ENCODE measurements at places on chromosomes 12 and 14.

- DNase-seq = no peak
Observed at GRCh38 chr12:93163260-93164036, 214.3 kb upstream of the NUDT4 start.

DNA sequence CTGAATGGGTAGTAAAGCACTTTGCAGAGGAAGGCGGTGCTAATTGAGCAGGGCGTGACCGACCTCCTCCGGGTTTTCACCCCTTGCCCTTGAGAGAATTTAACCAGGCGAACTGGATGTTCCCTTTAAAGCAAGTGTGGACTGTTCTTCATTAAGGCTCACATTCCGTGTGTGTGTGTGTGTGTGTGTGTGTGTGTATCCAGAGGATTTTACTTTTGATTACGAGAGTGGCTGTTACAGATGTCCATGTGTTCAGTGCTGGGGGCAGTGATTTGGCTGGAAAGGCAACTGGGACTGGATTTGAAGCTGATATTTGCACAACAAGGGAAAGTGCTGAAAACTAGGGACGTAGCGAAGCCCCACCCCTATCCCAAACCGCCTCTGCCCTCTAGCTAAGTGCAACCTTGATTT lies 2.2 kb downstream of the TMEM132C start:
- no peak for DNase-seq

GRCh38 chr12:123024819-123025391 lies 44.4 kb downstream of the ARL6IP4 start:
- DNase-seq = no peak

DNA sequence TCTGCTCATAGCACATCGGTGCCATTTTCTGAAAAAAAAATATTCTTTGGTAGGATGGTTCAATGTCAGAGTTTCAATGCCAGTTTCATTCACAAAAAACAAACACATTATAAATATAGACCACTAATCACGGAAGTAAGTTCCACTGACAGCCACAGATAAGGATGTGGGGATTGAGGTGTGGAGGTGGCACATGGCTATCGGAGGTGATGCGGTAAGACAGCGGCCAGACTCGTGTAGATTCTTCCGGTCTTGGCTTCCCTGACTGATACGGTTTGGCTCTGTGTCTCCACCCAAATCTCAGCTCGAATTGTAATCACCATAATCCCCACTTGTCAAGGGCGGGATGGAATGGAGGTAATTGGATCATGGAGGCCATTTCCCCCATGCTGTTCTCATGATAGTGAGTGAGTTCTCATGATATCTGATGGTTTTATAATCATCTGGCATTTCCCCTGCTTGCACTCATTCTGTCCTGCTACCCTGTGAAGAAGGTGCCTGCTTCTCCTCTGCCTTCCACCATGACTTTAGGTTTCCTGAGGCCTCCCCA lies 693.4 kb downstream of the VRK1 start:
- no peak for DNase-seq

GRCh38 chr14:28820677-28821076 lies 54.1 kb downstream of the FOXG1 start:
- DNase-seq = no peak

DNA sequence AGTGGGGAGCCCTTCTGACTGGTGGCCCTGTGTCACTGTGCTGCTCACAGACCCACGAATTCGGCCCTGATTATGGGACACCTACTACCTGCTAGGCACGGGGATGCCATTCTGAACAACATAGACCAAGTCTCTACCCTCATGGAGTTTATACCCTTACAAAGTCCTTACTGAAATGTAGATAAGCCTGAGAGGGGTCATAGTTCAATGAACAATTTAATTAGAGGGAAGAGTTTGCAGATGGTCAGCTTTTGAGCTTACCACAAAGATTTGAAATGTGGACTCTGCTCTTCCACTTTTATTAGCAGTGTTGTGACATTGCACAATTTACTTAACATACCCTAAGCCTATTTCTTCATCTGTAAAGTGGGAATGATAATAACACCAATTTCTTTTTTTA lies 161.1 kb downstream of the MYRFL start:
- DNase-seq = no peak

GRCh38 chr14:39763402-39763890 lies 331.2 kb upstream of the FBXO33 start:
- no peak for DNase-seq

GRCh38 chr14:79992407-79993198 lies 218.7 kb downstream of the DIO2 start:
- no peak for DNase-seq

- DNase-seq = no peak
Observed at GRCh38 chr12:40016980-40017379, 88.9 kb downstream of the SLC2A13 start.

DNA sequence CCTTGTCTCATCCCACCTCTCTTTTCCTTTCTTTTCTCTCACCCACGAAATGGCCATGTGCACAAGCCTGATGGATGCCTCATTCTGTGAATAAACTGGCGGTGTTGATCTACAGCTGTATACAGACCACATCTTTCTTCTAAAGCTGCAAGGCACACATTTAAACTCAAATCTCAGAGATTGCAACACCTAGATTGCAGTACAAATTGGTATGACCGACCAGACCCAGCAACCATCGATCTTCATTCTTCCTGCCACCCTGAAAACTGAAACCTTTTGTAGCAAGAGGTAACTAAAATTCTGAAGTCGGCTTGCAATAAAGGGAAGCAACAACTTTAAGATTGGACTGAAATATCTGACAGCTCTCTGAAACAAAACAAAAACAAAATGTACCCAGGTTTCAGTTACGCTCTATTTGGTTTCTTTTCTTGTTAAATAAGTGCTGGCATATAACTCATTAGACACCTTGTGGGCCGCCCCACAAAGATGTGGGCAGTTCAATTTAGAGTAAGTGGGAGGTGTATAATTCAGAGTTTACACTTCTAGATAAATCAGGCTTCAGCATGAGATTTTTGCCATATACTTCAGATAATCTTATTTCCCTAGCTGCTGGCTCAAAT lies 390.0 kb upstream of the NOVA1 start:
- no peak for DNase-seq

DNA sequence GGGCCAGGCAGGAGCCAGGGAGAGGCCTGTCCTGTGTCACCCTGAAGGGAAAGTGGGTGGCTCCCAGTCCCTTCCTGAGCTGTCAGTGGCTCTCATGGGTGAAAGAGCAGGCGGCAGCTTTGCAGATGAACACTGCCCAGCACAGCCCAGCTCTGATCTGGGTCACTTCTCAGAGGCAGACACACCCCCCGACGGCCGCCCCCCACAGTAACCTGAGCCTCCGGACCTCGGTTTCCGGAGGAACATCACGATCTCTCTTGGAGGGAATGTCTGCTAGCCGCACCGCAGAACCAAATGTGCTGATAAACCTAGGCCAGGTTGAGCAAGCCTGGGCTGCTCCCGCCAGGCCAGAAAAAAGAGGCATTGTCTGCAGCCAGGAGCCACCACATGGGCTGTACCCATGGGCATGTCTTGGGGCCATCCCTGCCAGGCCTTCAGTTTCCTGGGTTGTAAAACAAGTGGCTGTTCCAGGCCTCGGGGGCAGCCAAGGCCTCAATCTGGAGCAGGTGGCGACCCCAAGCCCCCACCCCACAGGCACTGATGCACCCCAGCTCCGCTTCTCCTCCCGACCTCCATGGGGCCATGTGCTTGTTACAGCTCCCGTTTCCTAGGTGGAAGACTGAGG lies 57.6 kb downstream of the NCOR2 start:
- no peak for DNase-seq

DNA sequence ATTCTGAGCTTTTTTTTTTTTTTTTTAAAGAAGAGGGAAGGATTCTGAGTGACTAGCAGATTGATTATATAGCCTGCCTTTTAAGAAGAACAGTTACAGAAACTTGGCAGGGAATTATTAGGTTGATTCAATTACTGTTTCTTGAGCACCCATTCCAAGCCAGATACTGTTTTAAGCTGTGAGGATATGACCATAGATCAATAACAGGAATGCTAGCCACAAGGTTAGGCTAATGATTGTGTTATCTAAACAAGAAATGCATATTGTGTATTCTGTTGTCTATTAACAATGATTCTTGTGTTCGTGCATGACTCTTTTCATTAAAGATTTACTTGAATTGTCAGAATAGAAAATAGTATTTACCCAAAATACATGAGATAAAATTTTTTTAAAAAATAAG lies 67.1 kb downstream of the PRORP start:
- no peak for DNase-seq

DNA sequence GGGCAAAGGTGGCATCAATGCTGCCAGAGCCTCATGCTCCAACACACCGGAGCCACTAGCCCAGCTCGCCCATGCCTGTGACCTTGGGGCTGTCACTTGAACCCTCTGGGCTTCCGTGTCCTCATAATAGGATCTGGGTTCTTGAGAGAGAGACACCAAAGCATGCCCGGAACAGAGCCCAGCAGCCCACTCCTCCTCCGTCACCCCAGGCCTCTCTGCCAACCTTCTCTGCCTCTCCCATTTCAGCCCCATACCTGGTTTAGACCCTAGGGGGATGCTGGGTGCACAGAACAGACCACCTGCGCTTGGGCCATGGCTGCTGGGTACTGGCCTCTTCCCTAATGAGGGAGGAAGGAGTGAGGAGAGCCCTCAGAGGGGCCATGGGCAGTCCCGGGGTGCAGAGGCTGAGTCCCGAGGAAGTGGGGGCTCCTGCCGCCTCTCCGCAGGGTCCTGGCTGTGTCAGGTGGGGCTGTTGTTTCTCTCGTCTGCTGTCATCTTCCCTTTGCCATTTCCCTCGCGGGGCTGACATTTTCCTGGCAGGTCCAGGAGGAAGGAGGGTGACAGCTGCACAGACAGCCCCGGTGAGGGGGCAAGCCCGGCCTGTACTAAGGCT lies 172.4 kb upstream of the RTL1 start:
- DNase-seq = no peak

GRCh38 chr12:59164226-59164625 lies 243.9 kb upstream of the LRIG3 start:
- no peak for DNase-seq

- no peak for DNase-seq
Observed at GRCh38 chr14:82500222-82500621, 966.6 kb upstream of the SEL1L start.

- no peak for DNase-seq
Observed at GRCh38 chr12:3119756-3120601, 42.8 kb downstream of the TSPAN9 start.

- no peak for DNase-seq
Observed at GRCh38 chr12:54725233-54725843, 77.2 kb upstream of the DCD start.

GRCh38 chr14:29462772-29463171 lies 464.9 kb downstream of the PRKD1 start:
- DNase-seq = no peak

GRCh38 chr12:93902736-93903562 lies 225.8 kb downstream of the CRADD start:
- no peak for DNase-seq

GRCh38 chr14:73771848-73772638 lies 57.9 kb upstream of the PNMA1 start:
- DNase-seq = no peak

- no peak for DNase-seq
Observed at GRCh38 chr14:39576736-39577135, 144.5 kb upstream of the FBXO33 start.

DNA sequence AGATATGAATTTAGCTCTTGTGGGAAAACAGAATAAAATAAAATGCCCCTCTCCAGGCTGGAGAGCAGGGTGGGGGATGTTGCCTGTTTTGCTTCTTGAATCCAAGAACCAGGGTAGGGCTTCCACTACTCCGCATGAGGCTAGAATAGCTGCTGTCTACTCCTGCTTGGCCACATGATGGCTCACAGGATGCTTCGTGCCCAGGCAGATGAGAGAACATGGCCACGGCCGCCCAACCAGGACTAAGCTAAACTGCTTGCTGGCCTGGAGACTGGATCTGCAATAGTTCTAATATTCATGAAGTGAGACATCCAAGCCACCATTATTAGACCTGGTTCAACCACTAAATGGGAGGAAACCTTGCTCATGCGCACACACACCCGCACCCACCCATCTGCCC lies 122.2 kb upstream of the METAP2 start:
- DNase-seq = no peak

GRCh38 chr14:70468731-70469130 lies 16.8 kb downstream of the ADAM21 start:
- DNase-seq = no peak

DNA sequence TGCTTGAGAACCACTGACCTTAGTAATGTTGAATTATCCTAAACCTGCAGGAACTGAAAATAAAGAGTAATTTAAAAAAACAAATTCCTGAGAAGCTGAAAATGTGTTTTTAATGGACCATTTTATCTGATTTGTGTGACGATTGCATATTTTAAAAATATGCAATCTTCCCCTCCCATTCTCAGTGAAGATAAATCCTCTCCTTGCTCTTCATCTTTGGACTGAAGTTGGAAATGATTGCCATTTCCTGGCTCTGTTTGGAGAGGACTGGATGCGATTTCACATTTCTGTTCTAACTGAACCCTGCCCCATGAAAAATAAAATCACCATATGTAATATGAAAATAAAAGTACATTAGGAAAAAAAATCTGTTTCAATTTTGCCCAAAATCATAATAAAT lies 216.3 kb downstream of the SLC6A15 start:
- DNase-seq = no peak

DNA sequence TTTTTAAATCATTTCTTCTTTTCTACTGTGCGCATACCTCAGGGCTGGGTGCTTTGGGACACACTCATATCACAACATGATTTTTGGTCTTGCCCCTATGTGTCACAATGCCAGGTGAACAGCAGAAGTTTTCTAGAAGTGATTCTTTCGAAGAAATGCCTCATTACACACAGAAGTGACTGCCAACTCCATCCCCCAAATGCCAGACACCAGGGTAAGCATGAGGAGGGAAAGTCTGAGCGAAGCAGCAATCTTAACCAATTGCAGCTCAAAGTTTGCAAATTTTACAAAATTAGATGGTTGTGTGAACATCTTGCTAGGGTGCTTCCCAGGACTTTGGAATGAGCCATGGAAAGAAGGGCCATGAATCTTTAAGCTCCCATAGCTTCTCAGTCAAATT lies 87.3 kb upstream of the PLEKHA5 start:
- DNase-seq = no peak

GRCh38 chr12:119013023-119013422 lies 31.7 kb downstream of the SRRM4 start:
- DNase-seq = no peak

DNA sequence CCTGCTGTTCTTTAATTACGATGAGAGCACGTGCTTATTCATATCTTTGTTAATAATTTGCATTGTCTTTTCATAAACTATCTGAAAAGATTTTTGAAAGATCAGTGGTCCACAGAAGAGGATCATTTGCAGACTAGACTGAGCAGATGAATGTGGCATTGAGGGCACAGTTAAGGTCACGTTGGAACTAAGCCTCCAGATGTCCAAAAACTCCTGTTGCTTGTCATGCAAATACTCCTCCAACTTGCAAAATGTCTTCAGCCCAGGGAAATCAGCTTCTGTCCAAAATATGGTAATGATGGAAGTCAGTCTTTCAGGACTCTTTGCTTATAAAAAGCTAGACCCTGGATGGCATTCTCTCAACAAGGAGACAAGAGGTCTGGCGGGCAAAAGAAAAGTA lies 201.6 kb upstream of the TMEM260 start:
- no peak for DNase-seq

DNA sequence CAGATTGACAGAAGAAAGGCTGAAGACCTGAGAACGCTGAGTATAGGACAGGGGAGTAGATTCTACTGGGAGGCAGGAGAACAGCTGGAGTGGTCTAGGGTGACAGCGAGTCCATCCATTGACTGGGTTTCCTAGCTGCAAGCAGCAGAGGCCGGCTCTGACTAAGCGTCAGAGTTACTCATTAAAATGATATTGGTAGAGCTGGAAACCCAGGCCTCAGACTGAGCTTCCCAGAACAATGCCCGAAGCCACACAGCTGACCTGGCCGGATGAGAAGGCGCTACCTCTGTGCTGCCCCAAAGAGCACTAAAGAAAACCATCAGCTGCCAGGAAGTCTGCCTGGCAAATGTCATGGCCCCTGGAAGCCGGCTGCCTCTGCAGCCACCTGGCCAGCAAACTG lies 78.5 kb upstream of the FZD10 start:
- no peak for DNase-seq
